SHP77 (cell line): ENCODE measurements at places on chromosomes 12 and 14.

- no peak for DNase-seq
Observed at GRCh38 chr12:62016021-62016420, 244.2 kb upstream of the USP15 start.

- no peak for DNase-seq
Observed at GRCh38 chr12:47570151-47570550, 135.7 kb downstream of the RPAP3 start.

- no peak for DNase-seq
Observed at GRCh38 chr12:121578230-121579189, 2.3 kb downstream of the KDM2B start.

GRCh38 chr14:94485944-94486841 lies 10.2 kb upstream of the SERPINA9 start:
- peak; percentile 11 for DNase-seq

DNA sequence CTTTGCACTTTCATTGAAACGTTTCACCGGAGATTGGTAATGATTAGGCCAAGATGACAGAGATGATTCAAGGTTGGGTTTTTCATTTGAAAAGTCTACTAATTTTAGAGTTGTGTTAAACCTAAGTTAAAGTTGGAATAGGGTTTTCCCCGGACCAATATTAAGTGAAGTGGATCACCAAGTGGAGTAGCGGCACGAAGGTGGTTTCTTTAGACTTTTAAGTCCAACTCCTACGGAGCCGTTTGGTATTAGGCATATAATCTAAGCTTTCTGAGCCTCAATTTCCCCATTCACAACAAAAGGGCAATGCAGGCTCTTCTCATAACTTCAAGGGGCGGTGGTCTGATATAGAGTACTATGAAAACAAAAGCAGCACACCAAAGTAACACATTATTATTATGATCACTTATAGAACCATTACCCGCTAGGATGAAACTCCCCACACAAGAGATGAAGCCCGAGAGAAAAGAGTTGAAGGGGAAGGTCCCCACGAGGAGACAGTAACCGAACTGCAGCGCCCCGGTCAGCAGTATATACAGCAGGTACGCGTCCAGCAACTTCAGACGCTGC lies 413 bp downstream of the DAD1 start:
- no peak for DNase-seq

- no peak for DNase-seq
Observed at GRCh38 chr12:79658221-79658620, 32.5 kb downstream of the PAWR start.

GRCh38 chr12:75438059-75438754 lies 42.3 kb upstream of the GLIPR1 start:
- DNase-seq = no peak

DNA sequence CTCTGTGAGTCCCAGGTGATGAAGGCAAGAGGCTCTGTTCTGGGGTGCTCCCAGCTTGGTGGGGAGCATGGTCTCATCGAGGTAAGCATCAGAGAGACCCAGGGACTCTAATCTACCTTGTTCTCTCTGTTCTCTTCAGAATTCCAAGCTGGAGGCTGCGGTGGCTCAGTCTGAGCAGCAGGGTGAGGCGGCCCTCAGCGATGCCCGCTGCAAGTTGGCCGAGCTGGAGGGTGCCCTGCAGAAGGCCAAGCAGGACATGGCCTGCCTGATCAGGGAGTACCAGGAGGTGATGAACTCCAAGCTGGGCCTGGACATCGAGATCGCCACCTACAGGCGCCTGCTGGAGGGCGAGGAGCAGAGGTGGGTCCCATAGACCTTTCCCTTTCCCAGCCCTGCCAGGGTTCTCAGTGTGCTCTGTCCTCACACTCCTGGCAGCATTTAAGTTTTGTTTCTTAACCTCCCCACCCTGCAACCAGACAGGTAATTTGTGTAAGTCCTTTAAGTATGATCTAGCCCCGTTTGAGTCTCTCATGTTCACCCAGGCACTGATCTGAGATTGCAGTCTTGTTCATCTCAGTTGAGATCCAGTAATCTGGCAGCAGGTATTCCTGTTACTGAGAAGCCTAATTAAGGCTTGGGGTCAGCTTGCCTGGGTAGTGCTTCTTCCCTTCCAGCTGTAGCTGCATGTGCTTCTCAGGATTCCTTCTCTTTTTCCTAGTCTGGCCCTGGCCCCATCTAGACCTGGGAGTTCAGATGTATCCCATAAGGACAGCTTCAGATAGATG lies 14.8 kb upstream of the KRT81 start:
- no peak for DNase-seq

DNA sequence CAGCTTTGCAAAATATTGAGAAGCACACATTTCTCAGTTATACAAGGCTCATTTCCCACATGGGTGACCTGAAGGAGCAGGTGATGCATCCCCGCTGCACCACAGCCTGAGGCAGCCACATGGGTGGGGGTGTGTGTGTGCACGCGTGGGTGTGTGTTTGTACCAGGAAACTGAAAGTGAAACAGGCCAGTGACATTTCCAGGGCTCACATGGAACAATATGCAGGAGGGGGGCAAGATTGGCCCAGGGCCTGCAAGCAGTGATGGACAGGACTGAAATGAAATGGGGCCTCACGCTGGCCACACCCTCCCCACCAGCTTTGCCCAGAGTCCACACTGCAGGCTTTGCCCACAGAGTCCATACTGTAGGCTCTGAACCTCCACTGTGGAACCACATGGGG lies 154.2 kb upstream of the PARP11 start:
- DNase-seq = no peak

DNA sequence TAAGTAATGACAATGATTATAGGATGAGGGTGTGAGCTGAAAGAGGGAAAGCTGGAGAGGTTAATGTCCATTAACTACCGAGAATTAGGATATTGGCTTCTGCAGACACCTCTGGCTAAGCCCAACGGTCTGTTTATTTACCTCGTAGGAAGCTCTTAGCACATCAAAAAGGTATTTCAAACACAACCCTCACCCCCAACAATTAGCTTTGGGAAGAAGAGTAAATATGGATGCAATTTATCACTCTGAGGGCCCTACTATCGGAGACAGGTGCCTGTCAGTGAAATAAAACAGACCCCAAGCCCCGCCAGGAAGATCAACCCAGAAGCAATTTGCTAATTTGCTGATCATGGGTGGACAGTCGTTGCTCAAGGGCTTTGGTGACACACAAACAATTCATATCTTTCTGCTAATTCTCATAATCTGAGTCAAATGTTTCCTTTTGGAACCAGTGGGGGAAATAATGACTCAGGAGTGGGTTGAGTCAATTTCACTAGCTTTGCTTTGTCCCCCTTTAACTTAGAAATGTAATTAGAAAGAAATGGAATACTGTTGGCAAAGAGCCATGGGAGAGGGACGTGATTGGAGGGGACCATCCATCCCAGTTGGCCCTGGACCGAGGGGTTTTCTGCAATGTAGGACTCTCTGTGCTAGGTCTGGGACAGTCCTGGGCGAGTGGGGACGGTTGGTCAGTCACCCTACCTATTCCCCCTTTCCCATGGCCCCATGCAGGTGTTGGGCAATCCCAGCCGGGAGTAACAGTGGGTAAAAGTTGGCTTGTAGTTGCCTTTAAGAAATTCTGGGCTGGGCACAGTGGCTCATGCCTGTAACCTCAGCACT lies 99.1 kb upstream of the MED13L start:
- peak; percentile 22 for DNase-seq

DNA sequence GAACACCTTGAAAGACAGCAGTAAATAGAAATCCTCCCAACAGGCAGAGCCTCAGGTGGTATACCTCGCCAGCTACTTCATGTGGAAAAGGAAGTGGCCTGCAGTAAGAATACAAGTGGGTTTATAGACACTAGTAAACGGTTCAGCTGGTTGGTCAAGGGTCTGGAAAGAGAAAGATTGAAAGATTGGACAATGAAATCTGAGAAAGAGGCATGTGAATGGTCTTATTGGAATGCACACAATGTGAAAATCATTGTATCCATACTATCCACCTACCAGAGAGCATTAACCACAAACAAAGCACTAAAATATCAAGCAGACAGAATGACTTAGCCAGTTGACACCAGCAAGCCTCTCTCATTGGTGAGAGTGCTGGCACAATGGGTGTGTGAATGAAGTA lies 98.2 kb downstream of the SSPN start:
- DNase-seq = no peak

- peak; percentile 10 for DNase-seq
Observed at GRCh38 chr12:122336015-122336946, 70.0 kb upstream of the VPS33A start.

GRCh38 chr14:29734732-29735131 lies 192.9 kb downstream of the PRKD1 start:
- DNase-seq = no peak

GRCh38 chr12:109446-109845 lies 42.9 kb downstream of the IQSEC3 start:
- DNase-seq = no peak

DNA sequence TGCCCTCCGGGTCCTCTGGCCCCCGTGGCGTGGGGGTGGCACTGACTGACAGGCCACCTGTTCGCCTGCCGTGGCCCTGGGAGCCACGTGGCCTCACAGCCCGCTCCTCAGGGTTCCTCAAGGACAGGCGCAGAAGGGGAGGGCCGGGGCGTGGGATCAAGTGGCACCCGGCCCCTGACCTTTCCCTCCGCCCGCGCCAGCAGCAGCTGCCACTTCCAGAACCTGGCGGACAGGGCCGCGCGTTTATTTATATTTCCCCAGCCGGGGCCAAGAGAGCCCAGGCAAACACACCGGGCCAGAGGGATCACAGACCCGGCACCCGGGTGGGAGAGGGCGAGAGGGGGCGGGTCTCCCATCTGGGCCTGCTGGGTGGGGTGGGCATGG lies 92.6 kb downstream of the RFLNA start:
- no peak for DNase-seq

DNA sequence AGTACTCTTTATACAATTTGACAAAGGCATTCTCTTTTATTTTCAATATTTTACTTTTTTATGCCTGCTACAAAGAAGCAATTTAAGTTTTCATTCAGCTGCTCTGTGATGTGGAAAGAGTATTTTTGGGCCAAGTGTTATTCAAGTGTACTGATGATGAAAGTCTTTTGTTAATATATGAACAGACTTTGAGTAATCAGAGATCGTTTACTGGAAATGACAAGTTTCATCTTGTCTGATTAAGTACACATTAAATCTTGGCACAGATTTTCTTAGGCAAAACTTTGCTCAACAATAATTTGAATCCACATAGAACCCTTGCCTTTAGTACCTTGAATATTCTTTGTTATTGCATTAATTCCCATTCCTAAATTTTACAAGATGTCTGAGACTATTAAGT lies 13.3 kb upstream of the PZP start:
- DNase-seq = no peak

DNA sequence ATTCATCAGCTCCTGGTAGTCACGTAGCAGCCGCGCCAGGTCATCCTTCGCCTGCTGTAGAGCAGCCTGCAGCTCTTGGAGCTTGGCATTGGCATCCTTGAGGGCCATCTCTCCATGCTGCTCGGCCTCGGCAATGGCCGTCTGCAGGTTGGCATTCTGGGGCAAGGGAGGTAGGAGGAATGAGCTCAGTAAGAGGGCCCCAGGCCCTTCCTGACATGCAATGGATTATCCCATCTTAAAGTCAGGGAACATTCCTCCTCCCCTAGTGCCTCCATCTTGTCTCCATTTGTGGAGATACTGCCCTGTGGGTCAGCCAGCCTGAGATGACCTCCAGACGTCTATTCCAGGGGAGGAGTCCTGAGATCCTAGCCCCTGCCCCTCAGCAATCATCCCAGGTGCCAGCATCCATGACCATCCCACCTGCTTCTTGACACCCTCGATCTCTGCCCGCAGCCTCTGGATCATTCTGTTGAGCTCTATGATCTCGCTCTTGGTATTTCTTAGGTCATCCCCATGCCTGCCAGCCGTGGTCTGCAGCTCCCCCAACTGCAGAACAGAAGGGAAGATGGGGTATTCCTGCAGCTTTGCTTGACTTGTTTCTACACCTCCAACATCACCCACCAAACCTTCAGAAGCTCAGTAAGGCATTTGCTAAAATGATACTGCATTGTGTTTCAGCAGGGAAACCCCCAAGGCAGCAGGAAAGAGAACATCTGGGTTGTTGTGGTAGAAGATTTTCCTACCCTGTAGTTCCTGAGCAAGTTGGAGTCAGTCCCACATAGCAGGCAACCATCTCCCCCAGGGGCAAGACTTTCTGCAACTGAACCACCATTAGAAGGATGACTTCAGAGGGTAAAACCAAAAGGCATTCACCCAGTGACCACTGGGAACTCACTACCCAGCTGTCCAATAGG lies 4.4 kb downstream of the KRT3 start:
- DNase-seq = no peak

DNA sequence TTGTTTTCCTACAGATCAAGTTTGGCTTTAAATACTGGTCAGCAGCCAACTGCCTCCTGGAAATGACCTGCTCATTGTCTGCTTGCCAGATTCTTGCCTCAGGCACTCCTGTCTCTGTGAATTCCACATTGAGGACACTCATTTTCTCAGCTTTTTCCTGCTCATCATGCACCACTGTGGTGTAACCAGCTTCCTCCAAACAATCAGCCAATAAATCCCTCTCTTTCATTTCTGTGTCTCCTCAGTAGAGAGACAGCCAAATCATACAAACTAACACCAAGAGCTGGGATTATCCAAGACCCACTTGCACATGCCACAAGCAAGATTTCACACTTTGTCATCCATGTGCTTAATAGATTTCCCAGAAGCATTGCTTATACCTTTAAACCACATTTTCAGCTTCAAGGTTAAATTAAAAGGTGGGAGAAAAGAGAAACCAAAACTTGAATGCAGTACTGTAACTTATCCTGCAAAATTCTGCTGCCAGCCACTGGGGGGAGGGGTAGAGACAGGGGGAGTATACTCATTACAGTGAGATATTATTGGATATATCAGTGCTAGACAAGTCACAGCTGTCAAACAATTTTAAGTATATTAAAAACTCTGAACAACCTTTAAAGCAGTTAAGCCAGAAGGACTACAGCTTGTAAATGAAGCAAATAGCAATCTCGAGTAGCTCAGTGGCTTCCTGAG lies 105.0 kb downstream of the PPP2R5E start:
- DNase-seq = no peak

- DNase-seq = no peak
Observed at GRCh38 chr14:96929950-96930349, 132.8 kb downstream of the VRK1 start.

GRCh38 chr14:69260861-69261564 lies 1.1 kb downstream of the GALNT16 start:
- DNase-seq = no peak

DNA sequence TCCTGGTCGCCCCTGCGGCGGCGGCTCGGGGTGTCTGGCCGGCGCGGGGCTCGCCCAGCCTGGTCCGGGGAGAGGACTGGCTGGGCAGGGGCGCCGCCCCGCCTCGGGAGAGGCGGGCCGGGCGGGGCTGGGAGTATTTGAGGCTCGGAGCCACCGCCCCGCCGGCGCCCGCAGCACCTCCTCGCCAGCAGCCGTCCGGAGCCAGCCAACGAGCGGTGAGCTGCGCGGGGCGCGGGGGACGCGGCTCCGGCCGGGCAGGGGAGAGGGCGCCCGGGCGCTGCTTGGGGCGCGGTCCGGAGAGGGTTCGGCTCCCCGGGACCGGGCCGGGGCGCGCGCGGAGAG lies at the start of gene LGALS3:
Gene LGALS3, plus strand, starts transcription at position 167 of the 342 bp plus-strand sequence. CDS start 8,122 bp downstream, outside the sequence.
- DNase-seq = no peak

DNA sequence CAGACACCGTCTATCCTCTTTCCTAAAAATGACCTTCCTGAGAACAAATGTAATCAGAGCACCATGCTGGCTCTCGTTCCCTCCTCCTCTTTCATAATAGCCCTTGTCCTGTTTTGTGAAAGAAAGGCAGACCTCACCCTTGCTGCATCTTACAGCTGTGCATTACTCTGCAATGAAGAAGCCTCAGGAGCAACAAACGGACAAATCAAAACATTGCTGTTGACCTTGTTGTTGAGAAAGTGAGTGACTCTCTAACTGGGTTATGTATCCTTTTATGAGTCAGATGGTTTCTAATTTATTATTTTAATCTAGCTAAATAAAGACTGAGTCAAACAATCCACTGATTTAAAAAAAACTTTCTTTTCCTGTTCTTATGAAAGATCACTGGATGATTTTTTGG lies 180.9 kb downstream of the RPS29 start:
- DNase-seq = no peak
